ENCODE measurements at places on chromosomes 2 and 18.

GRCh38 chr2:174554529-174555150, 43.0 kb downstream of the WIPF1 start:
- DNase-seq, result no peak

GRCh38 chr2:231785822-231786176, 446 bp upstream of the COPS7B start:
- DNase-seq, result no peak

DNA sequence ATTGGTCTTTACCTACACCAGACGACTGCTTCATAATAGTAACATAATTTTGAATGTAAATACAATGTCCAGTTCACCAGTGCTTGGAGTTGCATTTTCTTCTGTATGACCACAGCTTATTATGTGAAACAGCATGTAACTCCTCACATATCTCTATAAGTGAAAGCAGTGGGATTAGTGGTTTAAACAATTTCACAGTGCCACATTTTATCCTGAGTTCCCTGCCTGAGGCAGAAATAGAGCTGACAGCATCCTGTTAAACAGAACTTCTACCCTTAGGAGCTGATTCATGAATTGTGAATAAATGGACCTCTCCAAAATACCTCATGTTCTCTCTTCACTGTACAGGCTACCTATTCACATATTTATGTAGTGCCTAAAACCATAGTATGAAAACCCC, 542.3 kb upstream of the VWC2L start:
- no peak for DNase-seq

GRCh38 chr2:240405133-240405532, 30.3 kb upstream of the GPC1 start:
- DNase-seq, result no peak

GRCh38 chr2:218015586-218016521, 13.1 kb upstream of the TNS1 start:
- DNase-seq, result no peak

DNA sequence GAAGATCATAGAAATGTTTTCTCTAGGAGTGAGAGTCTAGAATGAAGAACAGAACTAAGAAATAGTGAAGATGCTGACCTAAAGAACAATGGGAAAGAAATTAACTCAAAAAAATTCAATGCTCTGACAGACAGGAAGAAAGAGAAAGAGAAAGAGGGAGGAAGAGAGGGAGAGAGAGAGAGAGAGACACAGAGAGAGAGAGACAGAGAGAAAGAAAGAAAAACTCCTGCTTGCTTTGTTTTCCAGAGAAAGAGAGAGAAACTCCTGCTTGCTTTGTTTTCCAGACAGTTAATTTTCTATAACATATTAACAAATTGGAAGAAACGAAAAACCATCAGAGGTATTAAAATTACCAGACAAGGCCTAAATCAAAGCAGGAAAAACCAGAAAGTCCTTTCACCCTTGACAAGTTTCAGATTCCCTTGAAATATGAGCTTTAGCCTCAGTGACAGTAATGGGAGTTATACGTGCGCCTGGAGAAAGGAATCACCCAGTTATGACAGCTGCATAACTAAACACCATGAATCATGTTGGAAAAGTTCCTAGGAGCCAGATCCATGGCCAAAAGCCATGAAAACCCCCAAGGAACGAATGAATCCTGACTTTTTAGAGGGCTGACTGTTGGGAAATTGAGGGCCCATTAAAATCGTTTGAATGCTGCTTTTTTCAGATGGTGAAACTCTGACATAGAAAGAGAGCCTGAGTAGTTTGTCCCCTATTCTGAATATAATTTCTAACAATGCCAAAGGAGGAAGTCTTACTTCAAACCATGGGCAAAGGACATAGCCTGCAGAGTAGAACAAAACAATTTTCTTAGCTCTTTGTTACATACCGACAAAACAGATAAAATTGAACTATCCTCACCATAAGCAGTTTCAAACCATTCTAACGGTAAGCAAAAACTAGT, 228.6 kb upstream of the CHST9 start:
- no peak for DNase-seq

GRCh38 chr2:1141079-1141478, 190.4 kb downstream of the SNTG2 start:
- no peak for DNase-seq

DNA sequence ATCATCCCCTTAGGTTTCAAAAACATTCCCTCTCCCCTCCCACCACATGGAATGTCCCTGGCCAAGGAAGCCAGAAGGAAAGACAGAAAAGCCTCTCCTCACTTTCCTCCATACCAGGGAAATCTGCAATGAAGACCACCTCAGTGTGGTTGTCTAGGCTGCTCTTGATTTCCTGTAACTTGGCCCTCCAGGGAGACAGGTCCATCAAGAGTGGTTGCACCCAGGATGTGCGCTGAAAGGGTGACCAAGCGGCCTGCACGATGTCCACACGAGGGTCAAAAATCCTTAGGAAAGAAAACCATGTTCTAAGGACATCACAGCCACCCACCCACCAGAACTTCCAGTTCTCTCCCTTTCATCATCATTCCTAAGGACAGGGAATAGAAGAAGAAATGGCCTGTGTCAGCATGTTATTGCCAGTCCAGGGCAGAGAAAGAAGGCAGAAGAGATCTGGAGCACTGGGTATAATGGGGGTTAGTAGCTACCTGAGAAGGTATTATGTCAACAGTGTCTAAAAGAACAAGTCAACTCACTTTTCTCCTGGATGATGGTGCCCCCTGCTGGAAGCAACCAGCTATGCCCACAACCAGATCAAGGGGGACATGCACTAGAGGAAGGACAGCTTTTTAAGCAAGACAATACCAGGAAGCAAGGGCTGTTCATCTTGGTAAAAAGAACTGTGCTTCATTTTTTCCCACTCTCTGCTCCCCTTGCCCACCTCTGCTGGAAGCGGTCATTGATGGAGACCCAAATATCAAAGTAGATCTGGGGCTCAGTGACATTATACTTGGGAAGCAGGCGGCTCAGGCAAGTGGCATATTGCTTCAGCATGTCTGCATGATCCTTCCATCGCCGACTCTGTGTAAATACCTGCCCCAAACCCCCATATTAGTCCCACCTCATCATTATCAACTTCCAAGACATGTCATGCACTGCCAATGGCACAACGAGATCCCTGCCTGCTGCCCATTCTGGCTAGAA, 9.3 kb downstream of the GGCX start:
- peak; percentile 41 for DNase-seq

- DNase-seq, result no peak
Measured at GRCh38 chr18:50014606-50015005, 180.3 kb downstream of the MYO5B start.

GRCh38 chr2:36367895-36368353, 12.3 kb downstream of the CRIM1 start:
- no peak for DNase-seq

DNA sequence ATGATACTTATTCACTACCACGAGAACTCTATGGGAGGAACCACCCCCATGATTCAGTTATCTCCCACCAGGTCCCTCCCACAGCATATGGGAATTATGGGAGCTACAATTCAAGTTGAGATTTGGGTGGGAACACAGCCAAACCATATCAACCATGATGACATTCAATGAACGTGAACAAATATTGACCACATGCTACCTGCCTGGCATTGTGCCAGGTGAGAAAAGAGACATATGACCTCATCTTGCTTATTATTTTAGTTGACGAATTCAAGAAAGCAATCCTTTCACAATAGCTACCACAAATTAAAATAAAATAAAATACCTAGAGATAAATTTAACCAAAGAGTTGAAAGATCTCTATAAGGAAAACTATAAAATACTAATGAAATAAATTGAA, 286.5 kb upstream of the CRIM1 start:
- no peak for DNase-seq

DNA sequence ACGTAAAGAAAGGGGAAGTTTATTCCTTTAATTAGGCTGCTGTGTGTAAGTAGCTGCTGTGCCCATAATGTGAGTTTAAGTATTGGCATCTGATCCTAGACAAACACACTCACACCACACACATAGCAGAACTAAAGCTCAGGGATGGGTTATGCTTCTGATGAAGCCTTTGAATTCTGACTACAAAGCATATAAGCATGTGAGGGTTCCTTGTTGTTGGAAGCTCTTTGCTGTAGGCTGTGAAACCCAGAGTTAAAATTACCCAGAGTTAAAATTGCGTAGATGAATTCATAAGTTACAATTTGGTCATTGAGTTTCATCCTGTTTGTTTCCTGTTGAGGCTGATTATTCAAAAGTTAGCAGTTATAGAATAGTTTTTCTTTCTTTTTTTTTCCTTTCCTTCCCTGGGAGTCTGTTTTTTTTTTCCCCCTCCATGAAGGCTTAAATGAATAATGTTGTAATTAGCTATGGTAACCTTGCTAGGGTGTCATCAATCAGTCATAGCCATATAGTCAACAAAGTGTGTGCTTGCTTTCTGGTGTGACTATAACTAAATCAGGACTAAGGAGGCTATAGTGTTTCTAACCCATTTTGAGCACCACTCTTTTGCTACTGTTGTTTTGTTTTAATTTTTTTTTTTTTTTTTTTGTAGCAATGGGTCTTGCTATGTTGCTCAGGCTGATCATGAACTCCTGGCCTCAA, 426.1 kb downstream of the PARD3B start:
- no peak for DNase-seq

DNA sequence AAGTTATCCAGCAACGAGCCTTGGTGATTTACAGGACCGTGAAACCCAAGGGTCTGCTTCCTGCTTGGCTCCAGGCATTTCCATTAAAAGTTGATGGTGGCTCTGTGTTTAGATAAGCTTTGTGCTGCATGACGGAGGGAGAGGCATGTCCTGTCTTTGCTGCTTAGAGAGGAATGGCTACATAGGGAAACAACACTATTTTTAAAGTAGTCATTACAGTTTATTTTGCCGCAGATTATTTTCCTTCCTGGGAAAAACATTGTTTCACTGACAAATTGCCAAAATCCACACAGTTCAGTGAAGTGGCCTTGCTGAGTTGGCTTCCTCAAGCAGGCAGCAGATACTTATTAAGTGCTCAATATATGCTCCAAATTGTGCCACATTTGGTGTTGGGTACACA, 98.5 kb downstream of the THSD7B start:
- no peak for DNase-seq

DNA sequence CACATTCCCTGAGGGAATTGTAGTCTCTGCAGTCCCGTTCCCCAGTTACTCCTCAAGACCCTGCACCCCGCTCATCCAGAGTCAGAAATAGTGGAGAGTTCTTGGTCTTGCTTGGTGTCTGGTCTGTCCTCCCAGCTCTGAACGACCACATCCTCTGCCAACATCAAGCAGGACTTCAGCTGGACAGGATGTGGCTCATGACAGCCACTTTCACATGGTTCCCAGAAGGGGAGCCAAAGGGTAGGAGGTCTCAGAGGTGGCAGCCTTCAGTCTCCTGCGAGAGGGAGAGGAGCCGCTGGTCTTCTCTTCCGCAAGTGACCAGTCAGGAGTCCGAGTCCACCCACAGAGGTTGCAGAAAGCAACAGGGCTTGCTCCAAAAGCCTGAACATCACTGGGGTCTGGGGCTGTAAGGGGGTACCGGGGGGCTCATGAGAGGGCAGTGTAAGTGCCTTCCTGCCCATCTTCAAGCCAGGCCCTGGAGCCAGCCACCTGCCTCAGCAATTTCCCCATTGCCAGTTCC, 29.8 kb downstream of the B3GNT7 start:
- no peak for DNase-seq

DNA sequence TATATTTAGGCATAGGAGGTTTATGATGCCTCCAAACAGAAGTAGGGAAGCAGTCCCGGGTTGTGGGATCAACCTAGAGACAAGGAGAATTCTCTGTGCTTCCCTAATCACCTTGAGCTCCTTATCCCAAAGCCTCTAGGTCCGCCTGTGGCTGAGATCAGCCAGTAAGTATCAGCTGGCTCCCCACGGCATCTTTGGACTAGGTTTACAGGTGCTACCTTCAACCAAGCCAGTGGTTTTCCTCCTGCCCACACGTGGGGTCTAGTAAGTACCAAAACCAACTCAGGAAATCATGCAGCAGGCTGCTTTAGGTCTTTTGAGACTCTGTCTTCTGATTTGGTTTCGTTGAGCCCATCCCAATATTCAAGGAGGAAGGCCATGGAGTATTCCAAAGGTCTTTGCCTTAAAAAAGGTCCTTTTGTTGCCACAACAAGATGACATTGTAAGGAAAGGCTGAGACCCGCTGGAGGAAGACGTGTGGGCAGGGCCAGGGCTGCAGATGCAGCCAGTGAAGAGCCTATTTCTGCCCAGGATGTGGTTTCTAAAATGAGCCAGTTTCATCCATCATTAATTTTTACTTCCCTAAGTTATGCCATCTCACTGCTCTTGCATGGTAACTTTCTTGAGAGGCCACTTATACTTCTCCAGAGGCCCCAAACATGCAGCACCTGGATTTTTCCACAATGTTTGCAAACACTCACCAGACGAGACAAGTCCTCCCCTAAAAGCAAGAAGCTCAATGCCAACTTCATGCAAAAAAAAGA, 248.7 kb downstream of the RNF152 start:
- no peak for DNase-seq

GRCh38 chr18:35786365-35787042, 186.0 kb upstream of the RMP24 start:
- no peak for DNase-seq

DNA sequence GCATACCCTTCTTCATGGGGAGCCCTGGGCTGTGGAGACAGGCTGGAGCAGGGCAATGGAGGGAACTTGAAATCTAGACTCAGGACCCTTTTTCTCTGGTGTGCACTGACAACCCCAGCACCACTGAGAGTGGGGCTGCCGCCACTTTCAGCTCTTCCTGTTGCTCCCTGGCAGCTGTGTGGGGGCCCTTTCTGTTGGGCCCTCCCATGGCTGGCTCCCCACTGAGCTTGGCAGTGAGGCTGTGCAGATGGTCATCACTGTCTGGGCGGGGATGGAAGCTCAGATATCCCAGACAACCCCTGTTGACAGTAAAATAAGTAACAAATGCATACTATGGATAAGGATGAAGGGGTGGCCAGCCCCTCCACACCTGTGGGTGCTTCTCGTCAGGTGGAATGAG, 6.7 kb downstream of the MYO7B start:
- DNase-seq, result no peak

GRCh38 chr2:54924121-54924520, 126.1 kb downstream of the RTN4 start:
- DNase-seq, result no peak

DNA sequence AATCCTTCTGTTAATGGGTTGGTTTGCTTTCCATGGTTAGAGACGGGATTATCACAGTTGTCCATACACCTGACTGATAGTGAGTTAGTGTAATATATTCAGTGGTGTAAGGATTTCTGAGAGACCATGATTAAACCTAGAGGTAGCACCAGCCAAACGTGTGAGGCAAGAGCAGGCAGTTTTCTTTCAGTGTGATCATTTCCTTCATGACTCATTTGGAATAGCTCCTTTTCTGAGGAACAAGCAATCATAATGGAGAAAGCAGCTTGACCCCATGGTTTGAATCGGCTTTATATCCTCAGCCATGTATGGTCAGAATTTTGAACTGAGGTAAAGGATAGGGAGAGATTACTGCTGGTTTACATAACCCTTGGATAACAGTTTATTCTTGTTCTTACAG, 2.9 kb downstream of the MXD1 start:
- DNase-seq, result no peak

DNA sequence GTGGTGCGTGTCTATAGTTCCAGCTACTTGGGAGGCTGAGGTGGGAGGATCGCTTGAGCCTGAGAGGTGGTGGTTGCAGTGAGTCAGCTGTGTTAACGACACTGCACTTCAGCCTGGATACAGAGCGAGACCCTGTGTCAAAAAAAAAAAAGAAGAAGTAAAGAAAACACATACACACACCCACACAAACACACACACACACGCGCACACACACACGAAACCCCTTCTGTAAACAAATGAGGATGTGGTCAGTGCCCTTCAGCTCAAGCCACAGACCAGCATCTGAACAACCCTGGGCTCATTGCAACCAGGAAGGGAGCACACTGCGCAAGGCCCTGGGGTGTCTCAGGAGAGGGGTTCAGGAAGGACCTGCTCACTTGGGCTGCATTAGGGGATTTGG, 47.9 kb upstream of the KCNF1 start:
- no peak for DNase-seq

GRCh38 chr2:152766928-152767327, 48.5 kb downstream of the ARL6IP6 start:
- no peak for DNase-seq

Measured in NCI-H1092 (cell line).